Stimulated activated CD4-positive, alpha-beta T cell treated with anti-CD3 and anti-CD28 coated beads, Interleukin-1b, Interleukin-23, amount 100 ng/mL, for 1 hour (primary cell): ENCODE measurements at places on chromosomes 16 and 17.

- DNase-seq = no peak
Observed at GRCh38 chr16:17354141-17354601, 116.6 kb downstream of the XYLT1 start.

DNA sequence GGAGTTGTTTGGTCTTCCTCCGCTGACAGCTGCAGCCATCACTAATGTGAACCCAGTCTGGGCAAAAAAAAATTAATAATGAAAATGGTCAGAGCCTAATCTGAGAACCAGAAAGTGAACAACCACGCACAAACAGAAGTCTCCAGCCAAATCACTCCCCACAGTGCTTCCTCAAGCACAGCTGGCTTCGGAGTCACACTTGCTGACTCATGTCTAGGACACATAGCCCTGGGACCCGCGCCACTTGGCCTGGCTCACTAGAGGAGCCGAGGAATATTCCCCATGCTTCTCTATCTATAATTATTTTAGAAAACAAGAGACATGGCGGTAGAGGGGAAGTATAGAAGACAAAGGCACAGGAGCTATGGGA lies 109.1 kb downstream of the ZFHX3 start:
- DNase-seq = no peak

DNA sequence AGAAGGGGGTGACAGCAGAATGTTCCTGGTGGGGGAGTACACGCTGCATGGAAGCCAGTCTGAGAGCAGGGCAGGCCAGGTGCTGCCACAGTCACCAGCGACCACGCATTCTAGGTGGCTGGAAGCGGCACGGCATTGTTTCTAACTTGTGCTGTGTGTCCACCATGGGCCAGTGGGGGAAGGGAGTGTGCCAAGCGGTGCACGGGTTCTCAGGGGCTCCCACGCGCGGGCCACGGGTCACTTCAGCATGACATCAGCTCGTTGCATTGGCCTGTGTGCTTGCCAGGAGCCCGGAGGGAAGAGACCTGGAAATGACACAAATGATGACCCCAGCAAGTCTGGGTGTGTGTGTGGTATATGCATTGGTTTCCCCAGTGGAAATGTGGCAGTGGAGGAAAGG lies 164.9 kb upstream of the PLCG2 start:
- no peak for DNase-seq

DNA sequence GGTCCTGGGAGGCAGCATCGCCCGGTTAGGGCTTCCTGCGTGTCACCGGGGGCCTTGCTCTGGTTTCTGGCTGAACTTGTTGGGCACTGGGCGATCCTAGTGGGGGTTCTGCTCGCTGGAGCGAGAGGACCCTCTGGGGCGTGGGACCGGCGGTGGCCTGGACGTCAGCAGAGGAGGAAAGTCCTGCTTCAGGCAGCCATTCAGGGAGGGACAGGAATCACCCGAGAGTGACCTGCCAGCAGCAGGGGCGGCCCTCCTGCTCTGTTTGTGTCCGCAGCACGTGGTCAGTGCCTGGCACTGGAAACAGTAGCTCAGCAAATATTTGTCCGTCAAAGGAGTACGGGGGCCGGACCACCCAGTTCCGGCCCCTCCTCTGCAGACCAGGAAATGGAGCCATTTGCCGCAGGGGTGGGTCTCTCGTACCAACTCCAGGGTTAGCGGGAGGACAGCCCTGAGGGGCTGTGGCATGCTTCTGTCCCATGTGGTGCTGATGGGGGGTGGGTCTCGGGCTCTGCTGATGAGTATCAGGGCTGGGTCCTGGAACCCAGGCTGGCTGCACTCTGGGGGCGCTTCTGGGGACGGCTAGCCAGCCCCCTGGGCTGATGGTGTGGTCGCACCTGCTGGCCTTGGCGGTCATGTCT lies 48.3 kb downstream of the BAIAP2 start:
- DNase-seq = no peak

GRCh38 chr16:65745-66144 lies 6.7 kb downstream of the RHBDF1 start:
- peak; percentile 62 for DNase-seq

- DNase-seq = no peak
Observed at GRCh38 chr16:24921229-24921628, 75.5 kb downstream of the SLC5A11 start.

GRCh38 chr17:4605826-4606225 lies 21.5 kb downstream of the SMTNL2 start:
- no peak for DNase-seq

- DNase-seq = no peak
Observed at GRCh38 chr16:77684181-77684526, 38.2 kb upstream of the NUDT7 start.

DNA sequence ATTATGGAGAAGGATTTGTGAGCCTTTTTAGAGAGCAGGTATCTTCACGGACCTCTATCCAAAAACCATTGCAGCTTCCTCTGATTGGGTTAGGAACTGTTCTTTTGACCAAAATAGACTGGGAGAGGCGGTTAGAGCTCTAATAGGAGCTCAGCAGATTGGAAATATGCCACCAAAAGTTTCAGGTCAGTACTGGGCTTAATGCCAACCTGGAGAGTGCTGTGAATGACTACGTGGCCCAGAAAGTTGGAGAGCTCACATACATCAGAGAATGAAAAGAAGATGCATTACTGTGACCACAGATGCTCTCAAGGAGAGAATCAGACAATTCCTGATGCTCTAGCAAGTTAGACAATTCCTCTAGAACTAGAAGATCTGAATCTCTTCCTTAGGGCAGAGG lies 86.5 kb downstream of the ABCA8 start:
- no peak for DNase-seq
